ENCODE measurements at places on chromosomes 6 and 20. TPM values are rescaled to one million over a fixed set of nuclear protein-coding genes. Genes with fewer than 3 reads are reported as not detected.

The SLC32A1 gene
- not detected for total RNA-seq

The RPRD1B gene
- total RNA-seq, result 12.8 TPM

The DLL1 gene
- 0.75 TPM for total RNA-seq

The EYS gene
- under 0.01 TPM for total RNA-seq

The TMEM244 gene
- total RNA-seq, result not detected

The WFDC11 gene
- total RNA-seq, result not detected

The GRIK2 gene
- not detected for total RNA-seq

The NTSR1 gene
- 0.27 TPM for total RNA-seq

The GLYATL3 gene
- not detected for total RNA-seq

The GFRA4 gene
- not detected for total RNA-seq

The DLK2 gene
- total RNA-seq, result 0.09 TPM

The KHDC1 gene
- 0.85 TPM for total RNA-seq

The B3GAT2 gene
- total RNA-seq, result not detected

The BEND6 gene
- 1.1 TPM for total RNA-seq

All from endothelial cell of coronary artery (primary cell).